Chondrocyte (in vitro differentiated cells): ENCODE measurements at places on chromosomes 6 and 20.

- no peak for DNase-seq
Measured at GRCh38 chr6:43810965-43811732, 41.1 kb downstream of the VEGFA start.

DNA sequence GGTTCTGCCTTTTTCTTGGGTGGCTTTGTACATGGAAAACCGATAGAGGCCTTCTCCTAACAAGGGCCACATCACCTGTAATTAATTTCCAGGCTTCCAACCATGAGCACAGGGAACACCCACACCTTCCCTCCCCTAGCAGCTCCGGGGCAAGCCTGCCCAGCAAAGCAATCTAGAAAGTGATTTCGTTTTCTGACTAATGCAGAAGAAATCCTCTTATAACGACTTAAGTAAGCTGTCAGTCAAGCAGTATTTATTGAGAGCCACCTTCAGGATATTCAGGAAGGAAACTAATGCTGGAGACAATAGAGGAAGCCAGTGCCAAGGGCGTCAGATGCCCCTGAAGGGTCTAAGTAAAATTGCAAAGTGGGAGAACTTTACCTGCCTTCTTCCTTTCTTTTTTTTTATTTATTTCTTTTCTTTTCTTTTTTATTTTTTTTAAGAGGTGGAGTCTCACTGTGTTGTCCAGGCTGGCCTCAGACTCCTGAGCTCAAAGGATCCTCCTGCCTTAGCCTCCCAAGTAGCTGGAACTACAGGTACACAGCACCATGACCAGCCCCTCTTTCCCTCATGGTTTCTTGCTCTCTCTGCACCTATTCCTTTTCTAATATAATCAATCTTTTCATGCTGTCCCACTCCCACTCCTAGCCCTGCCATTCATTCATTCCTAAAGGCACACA, 67.5 kb upstream of the MBOAT1 start:
- DNase-seq, result no peak

DNA sequence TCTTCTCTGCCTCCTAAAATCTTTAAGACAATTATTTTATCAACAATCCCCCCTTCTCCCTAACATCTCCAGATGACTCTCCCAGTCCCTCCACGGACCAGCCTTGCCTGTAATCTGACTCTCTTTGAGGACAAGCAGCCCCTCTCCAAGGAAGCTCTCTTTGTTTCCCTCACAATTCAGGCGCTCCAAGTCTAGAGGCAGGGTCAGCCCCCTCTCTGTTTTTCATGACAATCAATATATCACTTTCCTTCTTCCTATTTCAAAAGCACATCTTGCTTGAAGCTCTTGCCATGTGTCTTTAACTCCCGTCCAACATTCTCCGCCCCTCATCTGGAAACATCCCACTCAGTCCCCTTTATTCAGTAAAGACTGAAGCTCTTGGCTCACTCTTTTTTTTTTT, 393.4 kb upstream of the SULF2 start:
- DNase-seq, result no peak

- DNase-seq, result no peak
Measured at GRCh38 chr20:39248171-39248861, 286.2 kb downstream of the DHX35 start.

GRCh38 chr6:63493557-63493956, 78.7 kb upstream of the LOC128125822 start:
- DNase-seq, result no peak

DNA sequence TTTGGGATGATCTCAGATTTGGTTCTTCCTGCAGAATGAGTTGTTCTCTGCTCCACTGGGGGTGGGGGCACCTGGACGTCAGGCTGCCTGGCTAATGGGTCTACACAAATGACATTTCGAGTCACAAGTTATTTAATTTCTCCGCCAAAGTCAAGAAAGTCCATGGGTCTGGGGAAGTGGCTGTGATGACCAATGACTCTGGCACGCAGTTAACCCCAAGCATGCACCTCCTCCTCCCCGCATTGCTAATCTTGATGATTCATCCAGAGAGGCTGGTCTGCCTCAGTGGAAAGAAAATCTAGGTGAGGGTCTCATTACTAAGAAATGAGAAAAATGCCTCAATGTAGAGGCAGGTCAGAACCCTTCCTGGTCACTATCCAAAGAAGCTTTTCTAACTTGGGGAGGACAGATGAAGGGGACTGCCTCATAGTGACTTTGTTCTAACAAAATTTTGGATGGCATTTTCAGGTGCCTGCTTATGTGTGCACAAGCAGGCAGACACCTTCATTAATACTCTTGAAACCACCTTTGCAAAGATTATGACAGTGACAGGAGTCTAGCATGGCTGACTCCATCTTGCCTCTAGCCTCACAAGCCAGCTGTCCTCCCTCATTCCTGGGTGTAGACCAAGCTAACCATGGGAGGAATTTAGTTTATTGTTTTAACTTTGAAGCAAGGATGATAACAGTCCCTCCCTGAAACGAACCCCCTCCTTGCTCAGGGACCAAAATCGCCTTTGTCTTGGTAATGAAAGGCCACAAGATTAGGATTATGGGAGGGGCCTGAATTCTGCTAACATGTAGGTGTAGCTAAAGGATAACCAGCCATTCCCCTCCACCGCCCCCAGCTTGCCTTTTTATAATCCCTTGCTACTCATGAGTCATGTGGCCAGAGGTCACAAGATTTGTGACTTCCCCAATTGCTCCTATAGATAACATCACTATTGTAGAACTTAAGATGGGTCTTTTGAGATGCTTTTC, 98.6 kb upstream of the MRPS10 start:
- DNase-seq, result no peak

- no peak for DNase-seq
Measured at GRCh38 chr6:170229851-170230519, 60.9 kb downstream of the DLL1 start.

- DNase-seq, result no peak
Measured at GRCh38 chr6:14903176-14904038, 342.5 kb upstream of the JARID2 start.

DNA sequence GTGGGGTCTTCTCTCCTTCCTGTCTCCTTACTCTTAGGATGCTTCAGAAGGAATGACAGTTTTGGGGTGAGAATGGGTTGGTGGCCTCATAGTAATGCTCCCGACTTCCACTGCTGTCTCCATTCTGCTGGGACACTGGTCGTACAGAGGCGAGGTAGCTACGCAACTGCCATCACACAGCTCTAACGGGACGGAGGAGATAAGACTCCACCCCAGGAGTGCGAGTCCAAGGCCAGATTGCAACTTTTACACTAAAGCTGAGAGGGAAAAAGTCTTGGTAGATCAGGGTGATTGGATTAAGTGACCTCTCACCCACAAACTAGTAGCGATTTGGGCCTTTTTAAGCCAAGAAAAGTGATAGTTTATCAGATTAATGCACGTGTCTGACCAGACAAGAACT, 1.8 kb upstream of the PRR18 start:
- DNase-seq, result no peak

GRCh38 chr20:37265152-37265551, 3.5 kb upstream of the GHRH start:
- no peak for DNase-seq

GRCh38 chr6:41358503-41358902, 23.1 kb downstream of the NCR2 start:
- DNase-seq, result no peak

- no peak for DNase-seq
Measured at GRCh38 chr6:14863902-14864850, 381.7 kb upstream of the JARID2 start.

DNA sequence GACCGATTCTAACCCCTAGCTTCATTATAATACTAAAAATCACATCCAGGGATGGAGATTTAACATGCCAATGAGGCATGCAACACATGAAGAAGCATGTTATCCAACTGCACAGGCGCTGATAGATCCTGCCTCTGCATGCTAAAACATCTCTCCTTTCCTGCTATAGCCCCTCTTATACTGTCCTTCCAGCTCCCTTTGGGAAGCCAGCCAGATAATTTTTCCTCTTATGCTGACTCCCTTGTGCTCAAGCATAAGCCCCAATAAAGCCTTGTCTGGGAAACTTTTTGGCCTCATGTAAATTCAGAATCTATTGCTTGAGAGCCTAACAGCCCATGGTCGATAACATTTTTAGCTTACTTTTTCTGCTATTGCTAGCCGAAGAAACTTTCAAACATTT, 404.3 kb downstream of the EPM2A start:
- no peak for DNase-seq

DNA sequence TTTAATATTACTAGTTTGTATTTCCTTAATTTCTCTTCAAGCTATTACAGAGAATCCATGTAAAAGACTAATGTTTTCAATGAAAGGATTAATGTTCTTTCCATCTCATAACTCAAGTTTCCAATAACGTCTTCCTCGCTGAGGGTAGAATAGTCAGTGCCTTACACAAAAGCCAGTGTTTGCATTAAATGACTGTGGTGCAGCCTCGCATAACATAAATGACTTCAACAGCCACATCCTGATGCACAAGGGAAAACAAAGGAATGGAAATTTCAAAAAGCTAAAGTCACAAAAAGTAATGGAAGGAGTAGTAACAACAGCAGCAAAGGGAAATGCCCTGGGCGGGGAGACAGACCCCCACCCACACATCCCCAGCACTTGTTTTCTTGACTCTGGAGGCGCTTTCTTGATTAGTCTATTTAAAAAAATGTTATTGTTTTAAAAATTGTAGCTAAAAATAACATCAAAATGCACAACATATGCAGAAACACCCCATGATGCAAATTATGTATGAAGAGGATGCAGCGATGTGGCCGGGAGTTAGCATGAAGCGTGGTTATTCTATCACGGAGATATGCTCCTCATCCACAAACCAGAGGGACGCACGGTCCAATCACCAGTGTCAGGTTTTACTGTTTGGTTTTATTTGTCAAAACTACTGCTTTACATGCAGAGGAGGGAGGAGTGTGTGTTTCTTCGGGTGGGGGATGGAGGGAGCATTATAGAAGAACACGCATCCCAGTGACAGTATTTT, 228.6 kb downstream of the GMPR start:
- no peak for DNase-seq

DNA sequence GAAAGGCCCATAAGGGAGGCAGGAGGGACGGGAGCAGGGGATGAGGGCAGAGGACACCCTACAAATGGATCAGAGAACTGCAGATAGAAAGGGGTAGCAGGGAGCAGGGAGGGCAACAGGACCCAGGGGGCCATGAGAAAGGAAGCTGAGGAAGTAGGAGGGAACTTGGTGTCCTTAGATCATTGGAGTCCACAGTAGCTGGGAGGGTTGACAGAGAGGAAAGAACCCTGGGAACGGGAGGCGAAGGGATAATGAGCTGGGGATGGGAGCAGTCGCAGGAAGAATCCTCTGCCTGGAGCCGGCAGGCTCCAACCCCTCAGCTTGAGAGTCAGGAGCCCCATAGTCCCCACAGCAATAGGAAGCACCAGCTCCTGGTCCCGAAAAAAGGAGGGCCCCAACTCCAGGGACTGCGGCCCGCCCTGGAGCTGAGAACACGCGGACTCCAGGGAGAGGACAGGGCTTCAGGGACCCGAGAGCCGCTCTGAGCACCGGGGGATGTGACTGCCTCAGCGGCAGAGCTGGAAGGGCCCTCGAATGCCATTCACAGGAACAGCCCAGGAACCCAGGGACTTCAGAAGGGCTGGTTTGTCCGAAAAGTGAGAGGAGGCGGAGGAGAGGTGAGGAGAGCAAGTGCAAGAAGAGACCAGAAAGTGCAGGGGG, 32.7 kb downstream of the HLA-A start:
- no peak for DNase-seq

GRCh38 chr6:25750906-25751305, 3.6 kb upstream of the SLC17A4 start:
- no peak for DNase-seq

- no peak for DNase-seq
Measured at GRCh38 chr6:79614326-79615305, 16.5 kb upstream of the SH3BGRL2 start.

GRCh38 chr6:139336488-139336887, 38.0 kb downstream of the CITED2 start:
- DNase-seq, result no peak

GRCh38 chr6:71268735-71269437, 19.7 kb upstream of the OGFRL1 start:
- no peak for DNase-seq

DNA sequence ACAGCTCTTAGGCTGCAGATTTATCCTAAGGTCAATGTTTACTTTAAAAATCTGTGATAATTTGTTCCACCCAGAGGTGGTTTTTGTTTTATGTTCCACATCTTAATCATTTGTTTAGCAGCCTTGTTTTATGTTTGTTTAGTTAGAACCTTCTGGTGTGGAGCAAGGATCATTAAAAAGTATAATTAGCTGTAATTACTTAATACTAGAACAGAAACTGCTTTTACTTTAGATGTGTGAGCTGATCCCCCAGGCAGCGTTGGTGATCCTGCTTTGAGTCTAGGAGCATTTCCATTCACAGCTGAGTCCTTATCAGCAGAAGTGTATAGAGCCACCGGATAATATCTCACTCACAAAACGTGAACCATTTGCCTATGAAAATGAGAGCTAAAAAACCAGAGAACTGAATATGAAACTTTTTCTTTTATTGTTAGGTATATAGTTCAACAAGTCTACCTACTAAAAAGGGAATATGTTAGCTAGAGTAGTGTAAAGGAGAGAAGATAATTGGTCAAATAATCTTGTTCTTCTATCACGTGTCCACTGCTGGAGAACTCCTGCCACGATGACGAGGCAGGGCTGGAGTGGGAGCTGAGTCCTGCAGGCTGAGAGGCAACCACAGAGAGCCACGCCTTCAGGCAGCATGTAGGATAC, 78.5 kb downstream of the TRMT11 start:
- no peak for DNase-seq

DNA sequence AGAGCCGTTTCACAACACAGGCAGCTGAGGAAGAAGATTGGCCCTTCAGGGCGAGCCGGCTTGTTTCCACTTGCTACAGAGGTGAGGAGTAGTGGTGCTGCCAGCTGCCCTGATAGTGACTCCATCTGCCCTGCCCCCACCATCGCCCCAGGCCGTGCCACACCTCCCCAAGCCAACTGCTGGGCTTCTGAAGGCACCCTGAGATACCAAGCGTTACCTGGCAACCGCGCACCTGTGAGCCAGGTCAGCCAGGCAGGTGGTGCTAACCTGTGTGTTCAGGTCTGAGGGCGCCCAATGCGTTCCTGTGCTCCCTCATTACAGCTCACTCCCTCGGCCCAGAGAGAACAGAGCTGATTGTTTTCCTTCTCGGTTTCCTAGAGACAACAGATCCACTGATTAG, 299.1 kb upstream of the ID4 start:
- DNase-seq, result no peak

GRCh38 chr6:24922170-24922569, 13.6 kb downstream of the RIPOR2 start:
- no peak for DNase-seq

- DNase-seq, result no peak
Measured at GRCh38 chr20:47533518-47534062, 31.9 kb downstream of the NCOA3 start.

- DNase-seq, result no peak
Measured at GRCh38 chr20:9488063-9488462, 26.3 kb upstream of the LAMP5 start.

DNA sequence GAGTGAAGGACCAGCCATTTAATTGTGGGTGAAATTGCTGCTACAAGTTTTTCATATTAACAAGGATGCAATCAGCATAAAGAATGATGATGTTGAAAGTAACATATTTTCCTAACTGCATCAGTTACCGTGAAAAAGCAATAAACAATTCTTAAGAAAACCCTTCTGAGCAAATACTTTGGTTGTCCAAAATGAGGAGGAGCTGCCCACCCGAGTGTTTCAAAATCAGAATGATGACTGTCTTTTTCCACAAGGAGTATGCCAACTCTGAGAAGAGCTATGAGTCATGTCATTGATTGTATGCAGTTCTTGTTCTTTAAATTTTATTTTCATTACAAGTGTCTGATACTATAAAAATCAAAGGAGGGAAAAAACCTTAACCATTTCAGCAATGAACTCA, 470.5 kb downstream of the COL12A1 start:
- no peak for DNase-seq
